ENCODE measurements at places on chromosomes 7 and 10.
A peak's percentile ranks its signal among the peaks of the same experiment; 100 is the strongest.

GRCh38 chr7:100556541-100556940 is 17.2 kb downstream of the SAP25 start:
- DNase-seq, result peak; percentile 76

DNA sequence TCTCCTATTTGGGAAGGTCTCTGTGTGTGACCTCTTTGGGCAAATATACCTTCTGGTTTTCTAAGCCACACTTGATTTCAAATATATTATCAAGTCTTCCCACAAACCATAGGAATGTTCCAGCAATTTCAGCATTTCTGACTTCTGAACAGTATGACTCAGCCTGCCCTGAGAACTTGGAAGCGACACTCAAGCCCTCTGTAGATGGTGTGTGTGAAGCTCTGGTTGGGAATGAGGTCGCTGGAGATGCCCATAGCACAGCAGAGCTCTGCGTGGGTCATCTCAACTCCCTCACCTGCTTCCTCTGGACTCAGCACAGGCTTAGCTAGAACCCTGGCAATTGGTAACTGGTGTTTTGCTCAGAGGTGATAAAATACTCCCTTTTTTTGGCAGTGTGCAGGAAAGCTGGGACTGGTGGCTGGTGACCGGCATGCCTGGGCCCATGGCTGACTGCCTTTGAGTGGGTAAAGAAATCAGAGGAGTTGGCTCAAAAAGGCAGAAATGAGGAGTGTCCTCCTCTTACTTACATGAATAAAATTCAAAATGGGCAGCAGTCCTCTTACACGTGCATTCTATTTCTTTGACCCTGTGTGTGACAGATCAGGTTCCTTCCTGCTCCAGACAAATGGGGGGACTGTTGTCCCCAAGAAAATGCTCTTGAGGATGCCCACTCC is 87.5 kb upstream of the NRP1 start:
- DNase-seq, result peak; percentile 88

DNA sequence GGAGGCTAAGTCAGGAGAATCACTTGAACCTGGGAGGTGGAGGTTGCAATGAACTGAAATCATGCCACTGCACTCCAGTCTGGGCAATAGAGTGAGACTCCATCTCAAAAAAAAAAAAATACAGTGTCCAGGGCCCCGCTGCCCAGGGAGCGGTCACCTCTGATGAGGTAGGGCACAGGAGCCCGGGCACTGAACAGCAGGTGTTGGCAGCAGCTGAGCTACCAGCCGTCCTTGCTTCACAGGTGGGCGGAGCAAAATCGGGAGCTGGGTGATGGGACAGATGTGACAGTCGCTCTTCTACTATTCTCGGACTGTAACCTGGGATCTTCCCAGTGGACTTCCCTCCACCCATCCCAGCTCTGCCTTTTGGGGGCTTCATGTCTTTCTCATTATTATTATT is 49.4 kb downstream of the GTF2IRD1 start:
- DNase-seq, result no peak

DNA sequence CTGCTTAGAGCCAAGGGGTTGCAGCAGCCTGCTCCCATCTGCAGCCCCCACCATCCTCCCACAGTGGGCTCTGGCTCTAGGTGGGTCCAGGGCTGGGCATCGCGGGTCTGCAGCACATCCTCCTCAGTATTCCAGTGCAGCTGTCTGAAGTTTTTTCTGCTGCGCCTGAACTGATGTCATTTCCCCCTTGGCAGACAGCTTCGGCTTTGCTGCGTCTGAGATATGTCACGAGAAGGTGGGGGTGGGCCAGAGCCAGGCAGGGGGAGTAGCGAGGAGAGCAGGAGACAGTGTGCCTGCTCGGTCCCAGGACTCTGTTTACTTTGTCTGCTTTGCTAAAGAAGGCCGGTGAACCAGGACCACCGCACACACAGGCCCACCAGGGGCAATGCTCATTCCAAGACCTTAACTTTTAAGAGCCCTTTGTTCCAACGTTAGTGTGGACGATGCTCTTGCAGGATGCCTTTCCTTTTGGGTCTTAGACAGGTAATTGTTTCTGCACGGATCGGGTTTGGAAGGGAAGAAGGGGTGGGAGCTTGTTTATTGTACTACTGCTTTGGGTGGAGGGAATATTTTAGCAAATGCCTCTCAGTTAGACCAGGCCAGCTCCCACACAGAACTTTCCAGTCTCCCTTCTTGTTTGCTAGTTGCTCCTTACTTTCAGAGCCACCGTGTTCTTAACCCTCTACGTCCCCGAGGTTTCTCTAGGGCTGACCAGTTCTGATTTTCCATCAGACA is 32.4 kb downstream of the WBP1L start:
- DNase-seq, result peak; percentile 43

DNA sequence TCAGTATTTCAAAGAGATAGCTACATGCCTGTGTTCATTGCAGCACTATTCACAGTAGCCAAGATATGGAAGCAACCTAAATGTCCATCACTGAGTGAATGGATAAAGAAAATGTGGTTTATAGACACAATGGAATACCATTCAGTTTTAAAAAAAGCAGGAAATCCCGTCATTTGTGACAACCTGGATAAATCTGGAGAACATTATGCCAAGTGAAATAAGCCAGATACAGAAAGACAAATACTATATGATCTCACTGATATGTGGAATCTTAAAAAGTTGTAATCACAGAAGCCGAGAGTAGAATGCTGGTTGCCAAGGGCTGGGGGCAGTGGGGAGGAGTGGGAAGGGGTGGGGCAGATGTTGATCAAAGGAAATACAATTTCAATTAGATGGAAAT is 235.8 kb upstream of the IGFBP3 start:
- no peak for DNase-seq

- DNase-seq, result no peak
These were observed 23.0 kb downstream of the ZFAND2A start for GRCh38 chr7:1136841-1137516.

DNA sequence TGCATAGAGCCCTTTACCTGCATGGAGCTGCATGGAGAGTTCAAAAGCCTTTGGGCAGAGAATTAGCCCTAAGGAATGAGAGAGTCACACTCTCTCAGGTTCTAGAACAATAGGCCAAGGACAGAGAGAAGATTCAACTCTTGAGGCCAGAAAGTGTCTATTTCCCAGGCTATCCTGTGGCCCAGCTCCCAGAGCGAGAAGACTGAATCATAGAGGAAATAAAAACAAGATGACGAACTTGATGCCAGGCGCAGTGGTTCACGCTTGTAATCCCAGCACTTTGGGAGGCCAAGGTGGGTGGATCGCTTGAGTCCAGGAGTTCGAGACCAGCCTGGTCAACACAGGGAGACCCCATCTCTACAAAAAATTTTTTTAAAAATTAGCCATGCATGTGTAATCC is 18.3 kb upstream of the PODXL start:
- DNase-seq, result peak; percentile 55

- no peak for DNase-seq
These were observed 757 bp upstream of the GRID1 start for GRCh38 chr10:86367152-86367951.

- no peak for DNase-seq
These were observed 300 bp downstream of the ARHGAP21 start for GRCh38 chr10:24723386-24723787.

GRCh38 chr10:3364768-3365480 is 192.3 kb upstream of the PITRM1 start:
- DNase-seq, result no peak

DNA sequence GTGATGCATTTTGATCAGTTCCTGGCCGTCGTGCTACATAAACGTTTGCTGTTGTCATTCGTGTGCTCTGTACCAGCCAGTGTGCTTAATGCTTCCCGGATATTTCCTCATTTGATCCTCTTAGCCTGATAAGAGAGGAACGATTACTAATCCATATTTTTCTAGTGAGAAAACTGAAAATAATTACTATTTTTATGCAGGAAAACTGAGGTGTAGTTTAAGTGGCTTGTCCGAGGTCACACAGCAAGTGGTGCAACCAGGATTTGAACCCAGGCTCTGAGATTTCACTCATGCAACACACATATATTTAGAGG is 650 bp upstream of the SORBS1 start:
- DNase-seq, result no peak

GRCh38 chr7:130488392-130489139 is 3.3 kb upstream of the MEST start:
- no peak for DNase-seq

DNA sequence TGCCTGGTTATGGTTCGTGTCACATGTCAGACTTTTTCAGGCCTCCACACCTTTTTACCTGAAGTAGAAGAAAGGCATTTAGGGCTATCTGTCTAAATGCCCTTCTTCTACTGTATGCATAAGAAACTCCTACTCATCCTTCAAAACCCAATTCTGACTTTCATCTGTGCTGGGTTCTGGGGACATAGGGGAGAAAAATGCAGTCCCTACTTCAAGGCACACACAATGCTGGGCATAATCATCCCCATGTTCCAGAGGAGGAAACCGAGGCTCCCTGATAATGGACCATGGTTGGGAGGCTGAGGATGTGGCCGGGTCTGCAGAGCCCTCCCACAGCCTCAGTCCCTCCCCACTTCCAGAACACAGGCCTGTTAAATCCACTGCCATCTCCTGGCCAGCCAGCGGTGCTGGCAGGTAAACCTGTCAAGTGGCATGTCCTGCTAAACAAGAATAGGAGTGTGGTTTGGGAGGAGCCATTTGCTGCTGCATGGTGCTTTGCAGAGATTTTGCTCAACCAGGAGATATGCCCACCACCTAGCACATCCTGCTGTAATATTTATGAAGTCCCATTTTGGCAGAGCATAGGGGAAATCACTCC is 32.0 kb downstream of the GRID1 start:
- DNase-seq, result no peak

GRCh38 chr7:29170781-29171180 is 23.8 kb upstream of the CHN2 start:
- DNase-seq, result no peak

- peak; percentile 18 for DNase-seq
These were observed 1.1 kb downstream of the JMJD1C start for GRCh38 chr10:63464402-63465292.

DNA sequence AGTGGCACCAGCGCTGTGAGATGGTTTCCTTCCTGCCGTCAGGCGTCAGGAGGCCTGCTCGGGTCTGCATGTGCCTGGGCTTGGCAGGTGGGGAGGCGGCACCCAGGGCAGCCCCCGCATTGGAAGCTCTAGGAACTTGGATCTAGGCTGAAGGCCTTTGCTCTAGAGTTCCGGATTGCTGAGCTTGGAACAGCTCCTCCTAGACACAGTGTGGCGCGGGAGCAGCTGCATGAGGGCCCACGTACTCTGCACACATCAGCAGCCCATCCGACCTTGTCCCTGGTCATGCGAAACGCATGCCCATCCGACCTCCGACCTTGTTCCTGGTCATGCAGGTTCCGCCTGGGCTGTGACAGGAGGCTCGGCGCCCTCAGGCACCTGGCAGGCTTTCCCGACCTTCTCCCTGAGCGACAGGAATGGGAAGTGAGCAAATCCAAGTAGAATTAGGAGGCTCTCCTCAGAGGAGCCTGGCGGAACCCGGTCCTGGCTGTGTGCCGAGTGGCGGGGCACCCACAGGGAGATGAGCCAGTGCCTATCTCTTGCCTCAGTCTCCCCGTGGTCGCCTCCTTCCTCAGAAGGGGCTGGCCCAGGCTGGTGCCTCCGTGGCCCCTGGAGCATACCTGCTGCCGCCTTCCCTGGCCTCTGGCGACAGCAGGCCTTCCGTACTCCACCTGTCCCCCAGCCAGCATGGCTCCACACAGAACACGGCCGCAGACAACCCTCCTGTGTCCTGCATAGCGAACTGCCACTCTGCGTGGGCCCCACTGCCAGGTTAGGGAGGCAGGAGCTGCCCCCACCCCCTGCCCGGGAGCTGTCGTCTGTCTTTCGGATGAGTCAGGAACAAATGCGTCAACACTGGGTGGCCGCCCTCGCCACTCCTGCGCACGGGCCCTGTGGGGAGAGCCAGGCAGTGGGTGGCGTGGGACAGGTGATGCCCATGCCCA is 12.0 kb downstream of the GET4 start:
- no peak for DNase-seq

GRCh38 chr10:120810298-120810697 is 40.9 kb upstream of the WDR11 start:
- DNase-seq, result no peak
